ENCODE measurements at places on chromosomes 2 and 18.

DNA sequence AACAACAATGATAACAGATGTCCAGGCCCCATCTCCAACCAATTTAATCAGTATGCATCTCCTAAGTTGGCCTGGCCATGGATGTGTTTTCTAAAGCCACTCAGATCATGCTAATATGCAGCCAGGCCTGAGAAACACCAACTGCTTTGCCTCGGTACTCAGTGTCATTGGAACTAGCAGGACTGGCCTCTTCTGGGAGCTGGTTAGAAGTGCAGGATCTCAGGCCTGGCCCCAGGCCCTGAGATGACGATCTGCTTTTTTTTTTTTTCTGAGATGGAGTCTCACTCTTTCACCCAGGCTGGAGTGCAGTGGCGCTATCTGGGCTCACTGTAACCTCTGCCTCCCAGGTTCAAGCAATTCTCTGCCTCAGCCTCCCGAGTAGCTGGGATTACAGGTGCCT is 69.1 kb downstream of the IRS1 start:
- DNase-seq: peak; percentile 51

DNA sequence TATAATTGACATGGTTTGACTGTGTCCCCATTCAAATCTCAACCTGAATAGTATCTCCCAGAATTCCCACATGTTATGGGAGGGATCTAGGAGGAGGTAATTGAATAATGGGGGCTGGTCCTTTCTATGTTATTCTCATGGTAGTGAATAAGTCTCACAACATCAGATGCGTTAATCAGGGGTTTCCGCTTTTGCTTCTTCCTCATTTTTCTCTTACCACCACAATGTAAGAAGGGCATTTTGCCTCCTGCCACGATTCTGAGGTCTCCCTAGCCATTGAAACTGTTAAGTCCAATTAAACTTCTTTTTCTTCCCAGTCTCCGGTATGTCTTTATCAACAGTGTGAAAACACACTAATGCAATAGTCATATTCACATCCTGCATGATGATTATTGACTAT is 1073.3 kb upstream of the CDH2 start:
- DNase-seq: no peak

DNA sequence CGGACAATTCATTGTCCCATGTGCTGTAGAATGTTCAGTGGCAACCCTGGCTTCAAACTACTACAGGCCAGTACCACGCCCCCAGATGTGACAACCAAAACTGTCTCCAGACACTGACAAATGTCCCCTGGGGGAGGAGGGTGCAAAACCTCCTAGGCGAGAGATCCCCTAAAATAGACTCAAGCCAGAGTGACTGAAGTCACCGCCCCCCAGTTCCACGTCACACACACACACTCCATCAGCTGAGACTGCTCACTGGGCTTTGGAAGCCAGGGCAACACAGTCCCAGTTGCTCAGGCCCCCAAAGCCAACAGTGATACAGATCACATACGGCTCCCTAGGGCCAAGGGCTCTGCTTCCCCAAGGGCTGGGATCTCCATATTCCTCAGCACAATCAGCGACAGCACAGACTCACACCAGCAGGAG is 19.1 kb downstream of the HDAC4 start:
- no peak for DNase-seq

DNA sequence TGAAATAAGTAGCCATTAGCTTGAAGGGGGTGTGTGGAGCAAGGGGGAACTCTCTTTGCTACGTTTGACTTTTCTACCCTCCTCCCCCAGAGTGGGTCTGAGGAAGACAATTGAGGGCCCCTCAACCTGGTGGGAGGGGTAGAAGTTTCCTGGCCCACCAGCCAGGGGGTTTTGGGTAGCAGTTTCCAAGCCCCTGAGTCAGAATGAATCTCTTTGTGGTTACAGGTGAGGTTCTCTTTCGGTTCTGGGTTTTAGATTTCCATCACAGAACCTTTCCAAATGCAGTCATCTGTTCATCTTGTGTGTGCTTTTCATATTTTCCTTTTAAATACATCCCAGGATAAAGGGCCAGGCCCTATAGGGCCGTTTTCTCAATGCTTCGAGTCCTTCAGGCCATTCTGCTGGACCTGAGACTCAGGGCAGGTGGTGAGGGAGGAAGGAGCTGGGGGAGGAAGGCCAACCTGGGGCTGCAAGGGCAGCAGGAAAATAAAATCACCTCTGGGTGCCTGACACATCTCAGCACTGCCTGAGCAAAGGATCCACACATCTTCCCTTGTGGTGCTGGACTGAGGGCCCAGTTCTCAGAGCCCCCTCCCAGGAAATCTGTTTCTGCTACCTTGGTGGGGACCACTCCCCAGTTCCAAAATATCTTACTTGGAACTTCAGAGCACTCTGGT is 4.7 kb downstream of the LBH start:
- DNase-seq: no peak

- peak; percentile 32 for DNase-seq
Observed at GRCh38 chr2:151437630-151438029, 27.9 kb downstream of the RIF1 start.

- DNase-seq: no peak
Observed at GRCh38 chr2:104518256-104518655, 335.7 kb upstream of the POU3F3 start.

- peak; percentile 17 for DNase-seq
Observed at GRCh38 chr2:65661980-65662653, 229.7 kb upstream of the SPRED2 start.

DNA sequence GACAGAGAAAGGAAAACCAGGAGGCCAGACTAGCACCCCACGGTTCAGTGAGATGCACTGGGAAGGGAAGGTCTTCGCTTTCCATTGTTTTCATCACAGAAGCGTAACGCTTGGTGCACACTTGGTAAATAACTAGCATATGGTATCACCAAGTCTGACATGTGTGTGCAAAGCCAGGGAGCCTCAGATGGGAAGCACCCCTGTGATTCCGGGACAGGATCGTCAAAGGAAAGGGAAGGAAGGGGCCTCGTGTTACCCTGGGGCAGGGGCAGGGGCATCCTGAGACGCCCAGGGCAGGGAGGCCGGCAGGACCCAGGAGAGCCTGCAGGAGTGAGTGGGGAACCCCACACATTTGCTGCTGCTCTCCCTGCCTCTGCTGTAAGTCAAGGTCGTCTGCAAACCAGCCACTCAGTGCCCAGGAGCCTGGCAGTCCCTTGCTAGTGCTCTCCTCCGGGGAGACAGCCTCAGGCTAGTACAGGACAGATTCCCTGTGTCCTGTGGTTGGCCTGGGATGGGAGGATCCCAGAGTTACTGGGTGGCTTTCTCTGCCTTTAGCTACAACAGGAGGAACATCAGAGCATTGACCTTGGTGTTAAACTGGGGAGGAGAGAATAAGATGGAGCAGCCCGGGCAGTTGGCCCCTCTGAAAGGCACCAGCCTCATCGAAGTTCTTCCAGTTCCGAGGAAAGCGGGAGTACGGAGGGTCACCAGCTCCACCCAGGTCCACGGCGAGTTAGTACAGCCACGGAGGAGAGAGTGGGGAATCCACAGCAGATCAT is 192.5 kb downstream of the NDUFA10 start:
- DNase-seq: no peak

DNA sequence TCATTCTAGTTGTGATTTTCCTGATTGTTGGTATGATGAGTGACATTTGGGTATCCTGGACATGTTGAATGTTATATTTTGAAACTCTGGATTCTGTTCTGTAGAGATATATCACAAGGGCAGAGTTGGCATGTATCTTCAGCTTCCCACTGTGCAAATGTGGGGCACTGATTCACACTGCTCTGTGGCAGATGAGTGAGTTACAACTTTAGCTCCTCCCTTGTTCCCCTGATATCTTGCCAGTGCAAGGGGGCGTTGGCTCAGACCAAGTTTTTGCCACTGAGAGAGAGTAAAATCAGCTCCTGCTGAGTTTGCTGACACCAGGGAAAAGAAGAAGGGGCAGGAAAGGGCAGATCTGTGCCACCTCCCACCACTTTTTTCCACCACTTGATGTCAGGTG is 199.6 kb upstream of the MMADHC start:
- no peak for DNase-seq
